ENCODE measurements at places on chromosomes 5 and 9.

DNA sequence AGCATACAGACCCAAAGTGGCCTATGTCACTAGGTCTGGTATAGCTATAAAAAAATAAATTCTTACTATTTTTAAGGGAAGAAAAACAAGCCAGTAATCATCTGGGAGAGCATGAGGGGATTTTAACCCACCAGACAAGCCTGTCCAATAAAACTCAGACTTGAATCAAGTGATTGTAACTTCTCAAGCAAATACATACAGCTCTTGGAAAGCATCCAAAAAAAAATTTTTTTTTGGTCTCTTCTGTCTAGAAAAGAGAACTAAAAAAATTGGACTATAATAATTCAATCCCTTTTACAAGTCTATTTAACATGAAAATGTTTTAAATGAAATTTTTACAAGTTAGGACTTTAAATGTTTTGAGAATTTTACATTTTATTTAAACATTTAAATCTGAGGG lies 61.7 kb downstream of the FBXL17 start:
- no peak for DNase-seq

GRCh38 chr9:136024696-136025316 lies 63.6 kb upstream of the UBAC1 start:
- DNase-seq = no peak

DNA sequence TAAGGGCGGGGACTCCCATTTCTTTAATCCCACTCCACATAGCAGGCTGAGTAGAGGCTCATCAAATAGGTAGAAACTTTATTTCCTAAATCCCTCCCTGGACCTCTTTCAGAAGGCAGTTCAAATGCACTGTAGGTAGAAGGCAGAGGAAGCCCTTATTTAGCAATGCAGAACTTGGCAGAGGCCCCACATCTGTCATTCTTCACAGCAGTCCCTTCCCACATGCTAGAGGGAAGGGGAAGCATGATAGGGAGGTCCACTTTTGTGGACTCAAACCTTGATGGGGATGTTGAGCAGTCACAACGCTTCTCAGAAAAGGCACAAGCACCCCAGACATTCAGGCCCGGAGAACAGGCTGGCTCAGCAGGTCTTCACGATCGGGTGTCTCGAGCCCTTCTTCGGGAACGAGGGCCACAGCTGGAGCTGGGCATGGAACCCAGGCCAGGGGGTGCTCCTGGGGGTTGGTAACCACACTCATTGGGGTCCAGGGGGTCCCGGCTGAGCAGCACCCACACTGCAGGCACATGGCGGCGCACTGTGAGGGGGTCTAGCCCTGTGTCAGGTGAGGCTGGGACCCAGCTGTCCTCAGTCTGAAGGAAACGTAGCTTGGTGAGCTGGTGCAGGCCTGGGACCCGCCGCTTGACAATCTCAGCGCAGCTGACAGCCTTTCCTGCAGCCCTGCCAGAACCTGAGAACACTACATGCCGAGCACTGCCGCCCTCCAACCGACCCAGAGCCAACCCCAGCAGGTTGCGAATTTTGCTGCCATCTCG lies 1.3 kb downstream of the RPP25L start:
- DNase-seq = no peak

DNA sequence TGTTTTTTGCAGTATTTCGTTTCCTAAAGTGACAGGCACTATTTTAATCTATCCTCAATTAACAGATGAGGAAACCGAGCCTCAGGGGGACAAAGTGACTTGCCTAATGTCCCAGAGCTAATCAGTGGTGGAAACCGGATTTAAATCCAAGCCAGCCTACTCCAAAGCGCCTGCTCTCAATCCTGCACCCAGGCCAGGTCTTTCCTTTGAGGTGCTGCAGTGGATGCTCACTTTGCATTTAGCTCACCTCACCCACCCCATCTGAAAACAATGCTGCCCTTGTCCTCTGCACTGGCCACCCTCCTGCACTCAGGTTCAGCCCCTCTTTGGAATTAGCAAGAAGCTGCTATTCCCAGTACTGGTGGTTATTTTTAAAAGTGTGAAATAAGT lies 16.0 kb downstream of the ANGPTL2 start:
- DNase-seq = no peak

- DNase-seq = peak; percentile 38
Measured at GRCh38 chr5:33195431-33196165, 245.2 kb upstream of the TARS1 start.

- no peak for DNase-seq
Measured at GRCh38 chr9:123745451-123745850, 184.5 kb downstream of the DENND1A start.

GRCh38 chr9:111610845-111611244 lies 11.4 kb upstream of the PTGR1 start:
- DNase-seq = no peak

DNA sequence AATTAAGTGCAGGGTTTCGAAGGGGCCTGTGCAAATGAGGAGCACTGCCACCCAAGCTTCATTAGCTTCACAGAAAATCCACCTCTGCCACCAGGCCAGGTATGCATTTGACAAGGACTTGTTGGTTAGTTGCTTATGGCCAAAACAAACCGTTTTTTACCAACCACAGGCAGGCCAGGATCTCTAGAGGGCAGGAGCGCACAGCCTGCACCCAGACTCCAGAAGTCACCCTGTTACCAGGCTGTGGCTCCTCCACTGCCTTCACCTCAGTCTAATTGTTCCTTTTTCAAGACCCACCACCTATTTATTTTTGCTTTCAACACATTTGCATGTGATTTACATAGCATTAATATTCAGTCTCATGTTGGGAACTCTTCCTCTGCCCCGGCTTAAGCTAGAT lies 78.3 kb upstream of the HSPA9 start:
- peak; percentile 19 for DNase-seq

- no peak for DNase-seq
Measured at GRCh38 chr5:132237141-132237540, 9.5 kb upstream of the P4HA2 start.

DNA sequence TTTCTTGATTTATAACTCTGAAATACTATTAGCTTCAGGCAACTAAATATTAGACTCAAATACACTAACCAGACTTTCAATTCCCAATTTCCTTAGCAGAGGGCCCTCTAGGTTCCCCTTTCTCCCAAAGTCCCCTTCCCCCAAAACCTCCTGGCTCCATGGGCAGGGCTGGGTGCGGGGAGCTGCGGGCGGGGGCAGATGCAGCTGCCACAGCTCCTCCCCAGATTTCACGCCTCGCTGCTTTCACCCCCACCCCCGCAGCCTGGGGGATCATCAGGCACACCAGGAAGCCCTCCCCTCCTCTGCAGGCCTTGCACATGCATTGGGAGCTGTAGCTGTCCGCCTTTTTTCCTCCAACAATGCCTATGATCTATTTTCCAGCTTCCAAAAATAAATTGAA lies 82.8 kb upstream of the SPATA31C2 start:
- no peak for DNase-seq

GRCh38 chr9:107054146-107054545 lies 191.2 kb downstream of the ZNF462 start:
- DNase-seq = no peak

DNA sequence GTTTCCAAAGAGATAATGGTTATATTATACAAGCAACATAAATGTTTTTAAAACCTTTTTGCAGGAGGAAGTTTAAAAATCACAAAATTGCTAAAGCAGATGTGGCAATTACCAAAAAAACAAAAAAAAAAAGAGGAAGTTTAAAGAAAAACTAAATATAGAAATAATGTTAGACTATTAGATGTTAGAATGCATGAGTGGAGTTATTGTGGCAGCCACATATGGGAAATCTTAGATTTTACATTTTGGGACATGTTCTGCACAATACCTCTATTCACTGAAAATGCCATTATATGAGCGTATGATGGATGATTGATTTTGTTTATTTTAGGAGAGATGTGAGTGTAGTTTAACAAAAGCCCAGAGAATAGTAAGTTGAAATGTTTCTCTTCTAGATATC lies 31.2 kb upstream of the DTWD2 start:
- no peak for DNase-seq

DNA sequence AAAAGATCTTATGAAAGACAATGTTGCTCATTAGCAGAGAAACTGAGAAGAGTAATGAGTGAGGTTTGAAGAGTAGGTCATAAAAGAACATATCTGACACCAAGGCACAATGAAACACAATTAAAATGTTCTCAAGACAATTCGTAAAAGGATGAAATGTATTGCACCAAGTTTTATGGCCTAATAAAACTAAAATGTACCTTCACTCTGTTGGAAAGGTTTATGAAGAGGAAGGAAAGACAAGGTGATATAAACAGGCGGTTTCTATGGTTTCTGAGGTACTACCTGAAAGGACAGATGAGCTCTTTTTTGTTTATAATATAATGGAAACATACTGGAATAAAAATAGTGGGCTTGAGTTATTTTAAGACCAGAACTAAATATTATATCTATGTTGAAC lies 821.3 kb downstream of the TAF11L14 start:
- no peak for DNase-seq

GRCh38 chr5:73496984-73497457 lies 1.2 kb upstream of the BTF3 start:
- peak; percentile 68 for DNase-seq

GRCh38 chr9:129007766-129008468 lies 20.2 kb downstream of the SH3GLB2 start:
- DNase-seq = no peak

GRCh38 chr9:68919661-68920060 lies 94.3 kb downstream of the PRKACG start:
- DNase-seq = no peak
